ENCODE measurements at places on chromosomes 12 and 14. TPM values are rescaled to one million over a fixed set of nuclear protein-coding genes. Genes with fewer than 3 reads are reported as not detected.

The AKAP3 gene
- 1.3 TPM for total RNA-seq

The FOXG1 gene
- not detected for total RNA-seq

The MSRB3 gene
- 47.9 TPM for total RNA-seq

The KRT80 gene
- under 0.01 TPM for total RNA-seq

The RNASE7 gene
- not detected for total RNA-seq

The TAS2R14 gene
- 1.5 TPM for total RNA-seq

The SYCP3 gene
- 0.17 TPM for total RNA-seq

The CLEC4D gene
- not detected for total RNA-seq

The PTPRR gene
- total RNA-seq: 0.09 TPM

The KRT2 gene
- not detected for total RNA-seq

The TMEM229B gene
- 0.52 TPM for total RNA-seq

The LGMN gene
- total RNA-seq: 215 TPM

The TSHR gene
- not detected for total RNA-seq

The TESPA1 gene
- not detected for total RNA-seq

The A2ML1 gene
- not detected for total RNA-seq

The GNB3 gene
- 0.26 TPM for total RNA-seq

The OR4E2 gene
- not detected for total RNA-seq

The MYRFL gene
- under 0.01 TPM for total RNA-seq

The TMTC2 gene
- total RNA-seq: 7.6 TPM

The HOXC12 gene
- total RNA-seq: not detected

The SMCO2 gene
- total RNA-seq: 0.34 TPM

The KRT75 gene
- not detected for total RNA-seq

The ANG gene
- total RNA-seq: 6.2 TPM

The BCL2L14 gene
- not detected for total RNA-seq

The NRXN3 gene
- not detected for total RNA-seq

The FAIM2 gene
- not detected for total RNA-seq

The SHMT2 gene
- total RNA-seq: 133 TPM

The FBLN5 gene
- total RNA-seq: 0.26 TPM

The ASPG gene
- total RNA-seq: not detected

The KRT6C gene
- not detected for total RNA-seq

The GALNT8 gene
- 0.09 TPM for total RNA-seq

The NFE2 gene
- total RNA-seq: not detected

The SMAGP gene
- total RNA-seq: 17.0 TPM

The CPNE6 gene
- not detected for total RNA-seq

The SLC41A2 gene
- total RNA-seq: 3.7 TPM

The CRIP1 gene
- total RNA-seq: 0.86 TPM

The GTF2H3 gene
- total RNA-seq: 21.2 TPM

The AVPR1A gene
- total RNA-seq: under 0.01 TPM

The BDKRB2 gene
- total RNA-seq: under 0.01 TPM

The GPRC5D gene
- total RNA-seq: not detected

The PLEKHH1 gene
- 0.11 TPM for total RNA-seq

The PTPN11 gene
- total RNA-seq: 64.0 TPM

The ABCD4 gene
- total RNA-seq: 35.8 TPM

The ACIN1 gene
- 56.1 TPM for total RNA-seq

The ACOT4 gene
- total RNA-seq: 0.33 TPM

The TDRD9 gene
- total RNA-seq: 2.3 TPM

The PLEKHA5 gene
- 9.8 TPM for total RNA-seq

The TPH2 gene
- not detected for total RNA-seq

The CLECL1 gene
- total RNA-seq: not detected

The TEX22 gene
- 0.09 TPM for total RNA-seq

The CYP46A1 gene
- total RNA-seq: 0.26 TPM

The PLEKHG7 gene
- total RNA-seq: not detected

The ACTR10 gene
- 36.3 TPM for total RNA-seq

The ANKRD52 gene
- total RNA-seq: 12.2 TPM

The PRICKLE1 gene
- 7.6 TPM for total RNA-seq

The SYNDIG1L gene
- total RNA-seq: not detected

The TAC3 gene
- total RNA-seq: not detected
